Right cardiac atrium (tissue), 5 donors: ENCODE measurements at places on chromosomes 5 and 9. TPM values are rescaled to one million over a fixed set of nuclear protein-coding genes. Genes with fewer than 3 reads are reported as not detected.

The PRELID2 gene
- 39.1 TPM for total RNA-seq

The GPR150 gene
- total RNA-seq = 0.25 TPM

The GPRIN1 gene
- 0.62 TPM for total RNA-seq

The TXNDC8 gene
- not detected for total RNA-seq

- no peak for DNase-seq
These were observed 682 bp upstream of the SPTAN1 start for GRCh38 chr9:128551657-128552152.

DNA sequence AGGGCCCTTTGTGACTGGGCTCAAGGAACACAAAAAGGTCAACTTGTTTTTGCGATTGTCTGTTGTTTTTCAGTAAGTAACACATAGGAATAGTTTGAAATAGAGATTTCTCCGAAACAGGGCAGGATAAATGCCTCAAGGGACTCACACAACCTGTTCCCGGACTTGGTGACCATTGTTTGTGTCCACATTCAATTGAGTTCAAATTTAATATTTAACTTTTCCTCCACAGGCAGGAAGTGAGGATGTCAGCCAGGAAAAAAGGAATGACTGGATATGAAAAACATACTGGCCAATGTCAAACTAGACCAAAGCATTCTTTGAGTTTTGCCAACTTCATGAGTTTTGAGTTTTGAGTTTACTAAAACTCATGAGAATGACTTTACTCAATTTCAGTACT is 72.7 kb downstream of the SPATA31C2 start:
- DNase-seq = no peak

DNA sequence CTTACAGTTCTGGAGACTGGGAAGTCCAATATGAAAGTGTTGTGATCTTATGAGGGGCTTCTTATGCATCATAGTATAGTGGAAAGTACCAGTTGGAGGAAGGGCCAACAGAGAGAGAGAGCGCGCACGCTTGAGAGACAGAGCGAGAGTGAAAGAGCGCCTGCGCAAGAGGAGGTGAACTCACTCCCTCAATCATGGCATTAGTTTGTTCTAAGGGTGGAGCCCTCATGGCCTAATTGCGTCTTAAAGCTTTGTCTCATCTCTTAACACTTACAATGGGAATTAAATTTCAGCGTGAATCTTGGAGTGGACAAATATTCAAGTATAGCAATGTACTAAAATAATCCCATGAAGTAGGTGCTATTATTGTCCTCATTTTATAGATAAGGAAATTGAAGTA is 303.2 kb downstream of the OSTF1 start:
- no peak for DNase-seq

The FBP2 gene
- total RNA-seq = 0.23 TPM

DNA sequence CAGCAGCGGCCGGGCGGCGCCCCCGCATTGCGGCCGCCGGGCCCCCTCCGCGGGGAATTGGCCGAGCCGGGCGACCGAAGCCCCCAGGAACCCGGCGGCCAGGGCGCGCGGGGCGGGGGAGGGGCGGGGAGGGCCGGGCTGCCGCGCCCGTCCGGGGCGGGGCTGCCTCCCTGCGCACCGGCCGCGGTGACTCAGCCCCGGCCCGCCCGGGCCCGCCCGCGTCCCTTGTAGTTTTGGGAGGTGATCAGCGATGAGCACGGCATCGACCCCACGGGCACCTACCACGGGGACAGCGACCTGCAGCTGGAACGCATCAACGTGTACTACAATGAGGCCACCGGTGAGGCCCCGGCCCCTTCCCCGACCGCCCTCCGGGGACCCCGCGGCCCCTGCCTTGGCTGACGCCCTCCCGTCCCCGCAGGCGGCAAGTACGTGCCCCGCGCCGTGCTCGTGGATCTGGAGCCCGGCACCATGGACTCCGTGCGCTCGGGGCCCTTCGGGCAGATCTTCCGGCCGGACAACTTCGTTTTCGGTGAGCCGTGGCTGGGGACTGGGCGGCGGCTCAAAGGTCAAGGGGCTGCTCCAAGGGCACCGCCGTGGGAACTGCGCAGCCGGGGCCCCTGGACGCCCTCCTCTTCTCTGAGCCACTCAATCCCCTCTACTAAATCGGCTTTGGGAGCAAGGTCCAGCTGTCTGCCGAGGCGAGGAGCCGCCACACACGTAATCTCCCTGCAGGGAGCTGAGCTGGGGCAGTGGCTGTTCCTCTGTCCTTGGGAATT is 592 bp downstream of the TUBB4B start:
- DNase-seq = peak; percentile 87

DNA sequence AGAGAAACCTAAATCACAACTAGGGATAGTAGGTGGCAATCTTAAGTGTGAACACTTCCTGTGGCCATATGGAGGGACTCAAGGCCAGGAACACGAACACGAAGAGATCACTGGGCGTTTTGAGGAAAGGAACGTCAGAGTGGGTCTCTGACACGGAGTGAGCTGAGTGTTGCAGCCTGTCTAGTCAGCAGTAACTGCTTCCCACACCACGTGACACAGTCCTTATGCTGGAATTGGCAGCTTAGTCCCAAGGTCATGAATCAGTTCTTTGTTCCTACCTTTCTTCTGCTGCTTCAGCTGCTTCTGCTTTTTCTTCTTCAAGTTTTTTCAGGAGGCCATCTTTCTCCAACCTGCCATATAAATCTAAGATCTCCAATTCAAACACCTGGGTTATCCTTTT is 18.2 kb downstream of the SPACA9 start:
- no peak for DNase-seq

GRCh38 chr9:18822850-18823249 is 210.2 kb downstream of the SAXO1 start:
- DNase-seq = no peak

DNA sequence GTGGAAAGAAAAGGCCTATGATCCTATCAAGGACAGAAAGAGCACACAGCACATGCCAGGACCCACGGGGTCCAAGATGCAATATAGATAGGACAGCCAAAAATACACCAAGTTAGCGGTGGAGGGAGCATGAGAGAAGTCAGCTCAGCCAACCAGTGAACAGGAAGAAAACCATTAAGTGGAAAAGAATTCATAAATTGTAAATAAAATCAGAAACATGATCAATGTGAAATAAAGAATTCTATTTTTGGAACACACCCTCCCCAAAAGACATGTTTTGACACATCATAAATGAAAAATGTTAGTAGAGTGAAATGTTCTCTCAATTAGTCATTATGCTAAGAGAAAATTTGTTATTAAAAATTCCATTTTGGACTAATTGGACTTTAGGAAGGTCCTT is 35.6 kb downstream of the ATPSCKMT start:
- no peak for DNase-seq

The AGXT2 gene
- total RNA-seq = not detected

DNA sequence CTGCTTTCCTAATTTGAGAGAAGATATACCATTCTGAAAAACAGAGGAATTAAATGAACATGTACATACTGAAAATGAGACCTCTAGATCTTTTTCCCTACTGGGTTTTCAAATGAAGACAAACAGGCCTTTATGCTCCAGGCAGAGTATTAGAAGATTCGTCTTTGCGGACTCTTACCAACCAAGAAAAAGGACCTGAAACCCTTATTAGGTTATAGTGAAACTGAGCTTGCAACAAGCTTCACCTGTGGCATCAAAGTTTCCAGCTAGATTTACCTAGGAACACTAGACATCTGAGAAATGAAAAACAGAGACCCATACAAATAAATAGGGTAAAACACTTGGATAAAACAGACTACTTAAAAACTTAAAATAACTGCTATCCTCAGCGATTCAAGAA is 46.3 kb downstream of the SMIM15 start:
- DNase-seq = no peak

GRCh38 chr5:88678770-88679381 is 204.1 kb downstream of the MEF2C start:
- DNase-seq = no peak

The TTF1 gene
- total RNA-seq = 20.2 TPM

DNA sequence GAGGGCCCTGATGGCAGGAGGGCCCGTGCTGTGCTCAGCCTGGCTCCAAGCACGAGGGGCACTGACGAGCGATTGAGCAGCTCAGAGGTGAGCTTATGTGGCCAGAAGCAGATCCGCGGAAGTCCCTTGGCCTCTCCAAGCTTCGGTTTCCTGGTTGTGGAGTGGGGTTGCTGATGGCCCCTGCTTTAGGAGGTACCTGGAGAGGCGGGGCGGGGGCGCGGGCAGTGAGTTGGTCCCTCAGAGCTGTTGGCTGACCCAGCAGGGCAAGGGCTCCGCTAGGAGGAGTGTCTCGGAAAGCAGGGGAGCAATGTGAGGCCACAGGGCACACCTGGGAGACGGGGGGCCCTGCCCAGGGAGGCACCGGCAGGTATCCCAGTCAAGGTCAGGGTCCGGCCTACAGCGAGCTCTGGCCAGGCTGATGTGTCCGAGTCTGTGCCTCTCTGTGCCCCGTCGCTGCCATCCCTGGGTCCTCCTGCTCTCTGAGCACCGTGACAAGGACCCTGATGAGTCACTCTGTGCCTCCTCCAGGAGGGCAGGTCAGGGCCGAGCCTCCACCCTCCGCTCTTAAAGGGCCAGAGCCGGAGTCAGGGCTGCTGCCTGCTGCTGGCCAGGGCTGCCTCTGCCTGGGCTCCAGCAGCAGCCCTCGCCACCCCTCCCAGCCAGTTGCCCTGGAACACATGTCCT is 14.8 kb downstream of the NCS1 start:
- no peak for DNase-seq

The ROR2 gene
- total RNA-seq = 36.7 TPM

DNA sequence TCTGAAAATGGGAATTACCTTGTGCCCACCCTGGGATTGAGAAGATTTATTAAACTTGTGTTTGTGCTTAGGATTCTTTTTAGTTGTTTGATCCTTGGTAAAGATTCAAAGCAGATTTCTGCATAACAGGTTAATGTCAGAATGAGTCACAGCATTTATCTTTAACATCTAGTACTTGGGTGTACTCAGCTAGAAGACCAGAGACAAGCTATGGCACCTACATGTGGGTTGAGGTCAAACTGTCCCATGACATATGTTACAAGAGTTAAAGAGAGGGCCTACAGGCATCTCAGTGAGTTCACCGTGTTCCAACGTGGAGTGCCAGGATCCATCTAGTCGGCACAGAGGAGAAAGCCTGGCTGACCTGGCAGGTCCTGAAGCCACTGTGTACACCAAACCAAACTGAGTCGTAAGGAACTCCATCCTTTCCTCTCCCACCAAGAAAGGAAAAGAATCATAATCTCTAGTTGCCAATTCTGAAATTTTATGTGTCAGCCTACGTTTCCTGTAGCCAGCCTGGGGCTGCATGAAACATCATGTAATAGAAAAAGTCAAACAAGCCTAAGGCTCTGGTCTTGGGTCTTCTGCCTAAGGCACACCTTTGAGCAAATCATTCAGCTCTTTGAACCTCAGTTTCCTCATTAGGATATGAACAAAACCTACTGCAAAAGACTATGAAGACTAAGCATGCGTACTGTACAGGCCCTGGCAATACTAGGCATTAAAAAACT is 73.7 kb downstream of the RCL1 start:
- DNase-seq = no peak

The SARDH gene
- 2.5 TPM for total RNA-seq

GRCh38 chr9:136050701-136051452 is 44.2 kb downstream of the NACC2 start:
- peak; percentile 59 for DNase-seq

The CARTPT gene
- total RNA-seq = not detected

DNA sequence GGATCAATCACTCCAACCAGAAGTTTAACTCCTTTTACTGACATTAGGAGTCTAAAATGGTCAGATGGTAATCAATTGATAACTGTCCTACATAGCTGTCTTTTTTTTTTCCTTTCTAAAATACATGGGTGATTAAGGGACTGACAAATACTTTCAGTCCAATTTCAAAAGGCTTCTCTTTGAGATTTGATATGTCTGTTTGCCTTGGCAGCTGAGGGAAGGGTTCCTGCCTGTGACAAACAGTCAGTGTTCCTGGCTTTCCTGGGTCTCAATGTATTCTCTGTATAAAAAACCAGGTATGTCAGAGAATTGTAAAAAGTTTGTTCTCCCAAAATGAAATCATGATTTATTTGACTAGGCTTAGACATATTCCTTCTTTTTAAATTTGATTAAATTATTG is 84.5 kb downstream of the MEGF10 start:
- no peak for DNase-seq

The PCDHB13 gene
- total RNA-seq = 5.6 TPM

DNA sequence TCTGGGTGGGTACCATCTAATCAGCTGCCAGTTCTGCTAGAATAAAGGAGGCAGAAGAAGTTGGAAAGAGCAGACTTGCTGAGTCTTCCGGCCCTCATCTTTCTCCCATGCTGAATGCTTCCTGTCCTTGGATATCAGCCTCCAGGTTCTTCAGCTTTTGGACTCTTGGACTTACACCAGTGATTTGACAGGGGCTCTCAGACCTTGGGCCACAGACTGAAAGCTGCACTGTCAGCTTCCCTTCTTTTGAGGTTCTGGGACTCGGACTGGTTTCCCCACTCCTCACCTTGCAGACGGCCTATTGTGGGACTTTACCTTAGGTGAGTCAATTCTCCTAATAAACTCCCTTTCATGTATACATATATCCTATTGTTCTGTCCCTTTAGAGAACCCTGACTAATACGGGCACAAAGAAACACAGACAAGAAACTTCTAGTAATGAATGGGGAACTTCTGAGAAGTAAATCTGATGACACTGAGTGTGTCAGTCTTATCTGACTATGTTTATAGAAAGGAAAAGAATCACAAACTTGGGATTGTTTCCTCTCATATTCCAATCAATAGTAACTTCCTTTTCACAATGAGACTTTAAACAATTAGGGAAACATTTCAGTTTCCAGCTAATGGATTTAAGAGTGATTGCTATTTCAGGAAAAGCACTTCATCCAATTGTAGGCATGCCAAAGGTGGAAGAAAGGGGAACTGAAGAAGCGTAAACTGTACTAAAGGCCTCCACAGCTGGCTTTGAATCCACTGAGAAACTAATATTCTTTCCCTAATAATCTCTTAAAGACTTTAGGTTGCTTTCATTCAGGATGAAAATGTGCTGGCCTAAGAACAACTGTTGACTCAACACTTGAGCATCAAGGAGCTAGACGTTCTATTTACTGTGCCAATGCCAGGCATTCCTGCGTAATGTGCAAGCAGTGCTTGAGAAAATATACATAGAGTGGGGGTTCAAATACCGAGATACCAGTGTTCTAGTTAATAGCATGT is 127.9 kb upstream of the PTGER4 start:
- DNase-seq = no peak

DNA sequence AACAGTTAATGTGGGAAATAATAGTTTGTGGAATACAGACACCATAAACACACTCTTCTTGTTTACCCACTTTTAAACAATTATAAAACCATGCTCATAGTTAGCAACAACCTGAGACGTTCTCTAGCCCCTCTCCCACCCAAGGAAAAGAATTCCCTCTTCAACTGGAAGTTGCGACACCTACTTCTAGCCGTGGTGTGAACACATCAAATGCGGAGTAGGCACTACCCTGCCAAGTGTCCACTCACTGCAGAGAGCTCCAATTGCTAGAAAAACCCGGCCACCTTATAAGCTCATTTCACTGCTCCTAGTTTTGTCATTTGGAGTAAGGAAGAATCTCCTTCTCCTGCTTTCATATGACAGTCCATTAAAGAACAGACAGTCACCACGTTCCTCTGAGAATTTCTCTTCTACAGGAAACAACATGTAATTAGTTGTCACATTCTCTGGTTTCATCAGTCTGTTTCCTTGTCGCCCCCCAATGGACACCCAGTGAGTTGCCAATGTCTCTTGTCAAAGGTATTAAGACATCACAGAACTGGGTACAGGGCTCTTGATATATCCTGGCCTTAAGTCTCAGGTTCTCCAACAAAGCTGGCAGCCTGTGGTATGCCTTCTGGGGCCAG is 47.3 kb downstream of the PRLR start:
- DNase-seq = peak; percentile 80
